CD4-positive, alpha-beta T cell treated with Interleukin-12 subunit alpha and Interleukin-12 subunit beta, for 1 hour (primary cell): ENCODE measurements at places on chromosomes 16 and 17.

DNA sequence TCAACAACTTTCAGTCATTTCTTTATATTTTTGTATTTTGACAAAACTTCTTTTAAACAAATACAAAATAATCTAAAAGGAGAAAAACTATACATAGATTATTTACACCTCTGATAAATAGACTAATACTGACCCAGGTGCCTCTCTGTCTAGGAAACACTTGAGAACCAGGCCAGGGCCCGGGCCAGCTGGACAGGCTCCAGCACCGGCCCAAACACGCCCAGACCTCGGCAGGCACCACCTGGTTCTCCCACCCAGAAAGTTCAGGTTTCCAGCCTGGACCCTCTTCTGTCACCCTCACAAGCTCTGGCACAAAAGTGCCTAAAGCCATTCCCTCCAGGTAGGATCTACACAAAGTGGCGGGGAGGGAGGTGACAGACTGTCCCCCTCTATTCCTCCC, 97.0 kb upstream of the DNAH17 start:
- DNase-seq: no peak

DNA sequence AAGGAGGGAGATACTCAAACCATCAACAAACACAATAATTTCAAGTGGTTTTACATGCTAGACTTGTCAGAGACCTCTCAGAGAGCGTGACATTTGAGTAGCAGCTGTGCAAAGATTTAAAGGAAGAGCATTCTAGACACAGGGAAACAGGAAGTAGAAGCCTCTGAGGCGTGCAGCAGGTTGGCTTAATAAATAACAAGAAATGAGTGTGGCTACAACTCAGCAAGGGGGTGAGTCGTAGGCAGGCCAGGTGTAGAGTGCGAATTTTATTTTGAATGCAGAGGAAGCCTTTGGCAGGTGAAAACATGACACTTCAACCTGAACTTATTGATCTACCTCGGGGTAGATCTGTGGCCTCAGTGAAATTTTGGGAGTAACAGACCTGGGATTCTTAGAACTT, 73.2 kb upstream of the MRTFB start:
- no peak for DNase-seq

- DNase-seq: no peak
These were observed 65.9 kb upstream of the TNRC6C start for GRCh38 chr17:77892469-77893143.

DNA sequence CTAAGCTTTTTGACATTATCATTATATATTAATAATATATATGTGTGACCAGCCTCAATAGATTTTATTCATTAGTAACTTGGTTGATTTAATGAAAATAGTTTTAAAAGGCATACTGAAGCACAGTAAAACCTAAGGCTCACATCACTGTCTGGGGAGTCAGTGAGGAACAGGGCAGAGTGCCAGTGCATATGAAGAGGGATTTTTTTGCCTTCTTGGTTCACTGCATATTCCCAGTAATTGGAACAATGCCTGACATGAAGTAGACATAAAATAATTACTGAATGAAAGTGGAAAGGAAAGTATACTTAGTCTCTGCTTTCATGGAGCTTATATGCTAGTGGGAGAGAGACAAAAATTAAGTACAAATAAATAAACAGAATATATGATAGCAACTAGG, 81.1 kb downstream of the FTO start:
- no peak for DNase-seq

- DNase-seq: no peak
These were observed 5.8 kb downstream of the HOXB3 start for GRCh38 chr17:48584223-48584741.

- DNase-seq: peak; percentile 10
These were observed at the start of gene HAP1 for GRCh38 chr17:41734139-41734948. Gene HAP1, minus strand, starts transcription at chr17:41734643. Its CDS starts 9 bp downstream, at chr17:41734634.

DNA sequence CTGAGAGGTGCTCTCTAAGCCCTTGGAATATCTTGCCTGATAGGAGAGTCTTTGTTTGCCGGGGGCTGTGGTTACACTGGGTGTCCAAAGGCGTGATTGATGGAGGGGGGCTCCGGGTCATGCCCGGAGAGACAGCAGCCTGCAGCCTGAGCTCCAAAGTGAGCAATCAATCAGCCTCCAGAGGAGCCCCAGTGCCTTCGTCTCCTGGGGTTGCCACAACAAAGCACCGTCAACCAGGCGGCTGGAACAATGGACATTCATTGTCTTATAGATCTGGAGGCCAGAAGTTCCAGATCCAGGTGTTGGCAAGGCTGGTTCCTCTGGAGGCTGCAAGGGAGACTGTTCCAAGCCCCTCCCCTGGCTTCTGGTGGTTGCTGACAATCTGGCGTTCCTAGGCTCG, 24.0 kb upstream of the GINS2 start:
- no peak for DNase-seq

- no peak for DNase-seq
These were observed 3.5 kb downstream of the GSG1L start for GRCh38 chr16:28059841-28060575.

DNA sequence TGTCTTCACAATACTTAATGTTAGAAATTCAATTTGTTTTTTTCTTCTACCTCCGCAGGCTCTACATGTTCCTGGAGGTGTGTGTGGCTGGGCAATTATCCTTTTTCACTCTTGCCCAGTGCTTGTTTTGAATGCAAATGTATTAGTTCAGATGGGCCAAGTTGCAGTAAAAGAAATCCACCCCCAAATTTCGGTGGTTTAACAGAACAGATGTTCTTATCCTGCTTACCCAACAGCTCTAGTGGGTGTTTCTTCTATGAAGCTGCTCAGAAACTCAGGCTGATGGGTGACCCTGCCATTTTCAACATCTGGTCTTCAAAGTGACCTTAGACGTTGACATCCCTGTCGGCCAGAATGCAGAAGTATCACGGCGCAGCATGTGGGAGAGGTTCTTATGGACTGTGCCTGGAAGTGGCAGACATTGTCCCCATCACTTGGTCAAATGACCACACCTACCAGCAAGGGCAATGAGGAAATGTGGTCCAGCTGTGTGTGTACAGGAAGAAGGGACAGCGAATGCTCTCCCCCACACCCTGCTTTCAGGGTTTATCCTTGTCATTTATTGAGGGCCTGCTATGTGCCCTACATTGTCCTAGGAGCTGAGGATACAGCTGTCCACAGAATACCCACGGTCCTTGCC, 157.3 kb downstream of the CDH13 start:
- DNase-seq: no peak

DNA sequence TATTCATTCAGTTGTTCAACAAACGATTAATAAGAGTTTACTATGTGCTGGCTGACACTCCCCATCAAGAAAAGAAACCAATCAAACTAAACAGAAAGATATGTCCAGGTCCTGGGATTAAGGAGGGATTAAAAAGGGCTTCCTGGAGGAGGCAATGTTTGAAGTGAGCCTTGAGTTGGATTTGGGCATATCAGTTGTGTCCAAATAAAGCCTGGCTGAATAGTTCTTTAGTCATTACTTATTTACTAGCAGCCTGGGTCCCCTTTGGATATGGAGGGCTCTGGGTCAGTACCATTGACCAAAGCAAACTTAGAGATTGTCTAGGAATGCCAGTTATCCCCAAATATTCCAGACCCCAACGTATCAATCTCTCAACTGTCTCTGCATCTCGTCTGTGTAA, 117.7 kb downstream of the COPRS start:
- DNase-seq: no peak

- DNase-seq: no peak
These were observed 76.6 kb upstream of the CORO6 start for GRCh38 chr17:29699283-29699682.
